AG08396 (cell line): ENCODE measurements at places on chromosomes 2 and 18.
A peak's percentile ranks its signal among the peaks of the same experiment; 100 is the strongest.

- no peak for DNase-seq
Observed at GRCh38 chr18:4399929-4400328, 55.2 kb downstream of the DLGAP1 start.

DNA sequence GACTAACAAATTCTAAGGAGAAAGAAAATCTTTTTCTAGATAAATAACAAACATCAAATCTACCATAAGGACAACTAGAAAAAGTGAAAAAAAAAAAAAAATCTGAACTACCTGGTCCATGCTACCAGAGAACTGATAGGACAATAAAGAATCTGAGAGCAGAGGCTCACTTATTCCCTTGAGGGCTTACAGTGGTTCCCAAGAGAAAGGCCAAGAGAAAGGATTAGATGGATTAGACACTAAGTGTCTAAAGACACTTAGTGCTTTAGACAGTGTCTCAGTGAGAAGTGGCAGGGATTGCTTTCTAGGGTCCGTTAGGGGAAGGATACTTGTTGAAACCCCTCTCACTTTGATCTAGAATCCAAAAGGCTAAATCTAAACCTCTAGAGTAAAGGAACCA is 78.2 kb downstream of the COA5 start:
- no peak for DNase-seq

DNA sequence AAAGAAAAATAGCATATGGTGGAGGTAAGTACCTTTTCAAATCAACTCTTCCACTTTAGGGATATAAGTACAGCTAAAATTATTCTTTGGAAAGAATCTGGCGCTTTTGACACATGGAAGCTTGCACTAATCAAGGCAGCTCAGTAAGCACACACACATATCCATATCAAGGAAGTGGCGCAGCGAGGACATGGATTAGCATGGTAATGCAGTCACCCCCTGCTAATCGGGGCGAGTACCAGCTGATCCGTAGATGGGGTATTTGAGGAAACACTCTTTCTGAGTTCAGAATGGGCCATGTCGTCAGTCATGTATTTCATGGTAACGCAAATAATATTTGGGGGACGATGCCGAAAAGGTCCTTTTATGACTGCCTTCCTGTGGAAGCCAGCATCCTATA is 245.3 kb downstream of the GBX2 start:
- no peak for DNase-seq

GRCh38 chr18:13597068-13597467 is 129.3 kb downstream of the FAM210A start:
- no peak for DNase-seq

- peak; percentile 5 for DNase-seq
Observed at GRCh38 chr2:174873471-174873870, 109.2 kb upstream of the CHRNA1 start.

- DNase-seq, result no peak
Observed at GRCh38 chr2:170949415-170949814, 20.4 kb downstream of the GORASP2 start.

GRCh38 chr2:44120428-44120827 is 48.2 kb upstream of the PPM1B start:
- DNase-seq, result peak; percentile 66

DNA sequence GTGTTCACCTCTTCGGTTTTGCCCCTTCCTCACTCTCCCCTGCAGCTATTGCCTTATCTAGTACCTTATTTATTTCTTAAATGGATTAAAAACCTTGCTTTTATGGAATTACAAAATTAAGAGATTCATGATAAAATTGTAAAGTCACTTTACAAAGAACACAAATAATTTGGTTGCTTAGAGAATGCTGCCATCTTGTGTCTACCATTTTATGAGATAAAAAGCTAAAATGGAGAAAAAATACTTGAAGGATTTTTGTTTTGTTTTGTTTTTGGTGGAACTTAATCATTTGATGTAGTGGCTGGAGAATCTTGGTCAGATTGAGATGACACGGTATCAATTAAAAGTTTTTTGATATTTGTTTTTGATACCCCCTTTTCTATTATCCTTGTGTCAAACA is 69.6 kb downstream of the R3HDM1 start:
- DNase-seq, result no peak

- no peak for DNase-seq
Observed at GRCh38 chr2:159658881-159659873, 42.8 kb upstream of the BAZ2B start.

DNA sequence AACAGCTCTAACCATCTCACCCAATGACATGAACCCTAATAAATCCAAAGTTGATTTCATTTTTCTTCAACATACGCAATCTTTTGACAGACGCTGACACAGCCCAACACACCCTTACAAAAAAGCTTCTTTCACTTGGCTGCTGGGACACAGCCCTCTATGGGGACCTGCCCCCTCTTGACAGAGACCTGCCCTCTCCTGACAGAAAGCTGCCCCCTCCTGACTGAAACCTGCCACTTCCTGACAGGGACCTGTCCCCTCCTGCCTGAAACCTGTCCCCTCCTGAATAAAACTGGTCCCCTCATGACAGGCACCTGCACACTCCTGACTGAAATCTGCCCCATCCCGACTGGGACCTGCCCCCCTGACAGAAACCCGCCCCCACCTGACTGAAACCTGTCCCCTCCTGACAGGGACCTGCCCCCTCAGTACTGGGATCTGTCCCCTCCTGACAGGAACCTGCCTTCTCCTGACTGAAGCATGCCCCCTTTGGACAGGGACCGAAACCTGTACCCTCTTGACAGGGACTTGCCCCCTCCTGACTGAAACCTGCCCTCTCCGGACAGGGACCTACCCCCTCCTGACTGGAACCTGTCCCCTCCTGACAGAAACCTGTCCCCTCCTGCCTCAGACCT is 87.9 kb downstream of the PXDN start:
- DNase-seq, result no peak

GRCh38 chr2:127398239-127398590 is 10.4 kb upstream of the MAP3K2 start:
- peak; percentile 94 for DNase-seq

GRCh38 chr2:137155356-137156104 is 390.2 kb downstream of the THSD7B start:
- DNase-seq, result no peak

- no peak for DNase-seq
Observed at GRCh38 chr2:178629463-178629862, 149.2 kb downstream of the PLEKHA3 start.

GRCh38 chr2:66443979-66444861 is 9.3 kb downstream of the MEIS1 start:
- peak; percentile 37 for DNase-seq

GRCh38 chr2:105919191-105919811 is 174.6 kb downstream of the NCK2 start:
- no peak for DNase-seq

- DNase-seq, result no peak
Observed at GRCh38 chr2:154577390-154577789, 121.1 kb upstream of the KCNJ3 start.

DNA sequence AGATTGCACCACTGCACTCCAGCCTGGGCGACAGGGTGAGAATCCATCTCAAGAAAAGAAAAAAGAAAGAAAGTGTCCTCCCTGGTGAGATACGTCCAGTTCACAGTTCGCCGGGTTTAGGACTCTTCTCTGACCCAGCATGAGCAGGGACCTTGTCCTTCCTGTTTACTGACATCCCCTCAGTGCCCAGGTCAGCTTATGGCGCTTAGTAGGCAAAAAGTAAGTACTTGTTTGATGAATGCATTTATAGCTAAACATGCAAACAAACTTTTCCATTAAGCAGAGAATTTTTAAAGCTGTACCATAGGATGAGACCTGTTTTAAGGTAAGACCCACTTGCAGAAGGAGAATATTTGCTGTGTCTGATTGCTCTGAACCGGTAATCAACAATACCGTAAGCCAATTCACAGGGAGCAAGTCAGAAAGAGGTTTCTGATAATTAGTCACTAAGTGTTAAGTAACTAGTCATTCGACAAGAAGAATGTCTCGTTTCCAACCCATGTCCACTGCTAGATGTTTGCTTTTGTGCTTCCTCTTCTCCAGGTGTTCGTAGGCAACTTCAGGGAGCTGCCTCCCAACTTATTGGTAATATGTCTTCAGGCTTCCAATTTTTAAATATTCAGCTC is 40.0 kb downstream of the MOGAT1 start:
- no peak for DNase-seq

GRCh38 chr2:69779258-69780001 is 37.5 kb downstream of the ANXA4 start:
- no peak for DNase-seq

DNA sequence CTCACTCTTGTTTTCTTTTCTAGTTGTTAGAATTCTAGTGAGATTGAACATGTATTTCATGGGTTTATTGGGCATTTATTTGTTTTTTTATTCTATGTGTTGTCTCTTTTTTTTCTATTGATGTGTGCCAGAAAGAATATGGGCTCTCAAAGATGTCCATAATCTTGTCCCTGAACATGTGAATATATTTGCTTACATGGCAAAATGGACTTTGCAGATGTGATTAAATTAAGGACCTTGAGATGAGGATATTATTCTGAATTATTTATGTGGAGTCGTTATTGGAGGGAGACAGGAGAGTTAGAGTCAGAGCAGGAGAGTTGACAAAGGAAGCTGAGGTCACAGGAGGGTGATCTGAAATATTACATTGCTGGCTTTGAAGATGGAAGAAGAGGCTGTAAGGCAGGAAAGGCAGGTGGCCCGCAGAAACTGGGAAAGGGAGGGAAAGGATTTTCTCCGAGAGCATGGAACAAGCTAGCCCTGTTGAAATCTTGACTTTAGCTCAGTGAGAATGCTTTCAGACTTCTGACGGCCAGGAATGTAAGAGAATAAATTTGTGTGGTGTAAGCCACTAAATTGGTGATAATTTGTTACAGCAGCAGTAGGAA is 82.8 kb downstream of the NABP1 start:
- DNase-seq, result no peak

DNA sequence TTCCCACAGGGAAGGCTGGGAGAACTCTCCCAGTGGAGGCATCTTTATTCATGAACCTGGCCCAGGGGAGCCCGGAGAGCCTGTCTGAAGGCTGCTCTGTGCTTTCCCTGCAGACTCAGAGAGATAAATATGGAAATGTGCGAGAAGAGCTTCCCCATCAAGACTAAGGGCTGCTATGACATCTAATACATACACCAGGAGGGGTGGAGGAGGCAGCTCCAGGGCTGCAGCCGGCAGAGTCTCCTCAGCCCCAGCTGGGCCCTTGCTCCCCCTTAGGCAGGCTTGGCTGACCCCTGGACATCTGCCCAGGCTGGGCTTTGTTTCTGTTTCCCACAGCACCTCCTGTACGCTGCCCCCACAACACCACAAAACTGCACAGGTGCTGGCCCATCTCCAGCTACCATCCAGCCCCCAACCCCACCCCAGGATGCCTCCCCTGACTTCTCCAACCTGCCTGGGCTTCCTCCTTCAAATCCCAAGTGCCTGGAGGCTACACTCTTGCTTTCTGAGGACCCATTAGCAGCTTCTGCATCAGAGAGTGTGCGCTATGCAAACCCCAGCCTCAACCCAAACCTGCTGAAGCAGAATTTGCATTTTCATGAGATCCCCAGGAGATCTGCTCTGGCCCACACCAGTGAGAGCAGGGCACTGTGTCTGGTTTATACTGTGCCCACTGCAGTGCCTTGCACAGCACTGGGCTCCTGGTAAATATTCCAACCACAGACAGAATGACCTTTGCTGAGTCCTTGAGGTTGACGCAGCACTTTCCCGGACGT is 96.8 kb downstream of the VSNL1 start:
- DNase-seq, result no peak

- peak; percentile 49 for DNase-seq
Observed at GRCh38 chr2:150167711-150168110, 319.8 kb downstream of the RND3 start.

- DNase-seq, result no peak
Observed at GRCh38 chr2:134193006-134193405, 60.9 kb upstream of the MGAT5 start.

GRCh38 chr18:51437280-51438271 is 240.1 kb upstream of the MEX3C start:
- DNase-seq, result no peak

DNA sequence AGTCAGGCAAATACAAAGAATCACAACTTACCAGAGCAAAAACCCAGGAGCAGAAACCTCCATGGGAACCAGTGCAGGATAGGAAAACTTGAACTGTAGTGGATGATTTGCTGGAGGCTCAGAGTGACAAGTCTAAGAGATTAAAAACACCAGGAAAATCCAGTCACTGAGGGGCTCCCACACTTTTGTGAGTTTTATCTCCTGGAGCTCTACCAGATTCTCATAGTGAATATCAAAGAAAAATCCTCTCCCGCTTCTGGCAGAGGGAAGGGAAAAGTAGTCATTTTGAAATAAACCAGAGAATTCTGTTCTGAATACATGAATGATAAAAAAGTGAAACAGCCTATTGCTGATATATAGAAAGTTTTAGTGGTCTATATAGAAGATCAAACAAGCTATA is 23.1 kb downstream of the NABP1 start:
- DNase-seq, result no peak

- DNase-seq, result no peak
Observed at GRCh38 chr2:210895132-210895531, 338.7 kb downstream of the CPS1 start.

- DNase-seq, result no peak
Observed at GRCh38 chr2:55882954-55883353, 40.6 kb downstream of the EFEMP1 start.

DNA sequence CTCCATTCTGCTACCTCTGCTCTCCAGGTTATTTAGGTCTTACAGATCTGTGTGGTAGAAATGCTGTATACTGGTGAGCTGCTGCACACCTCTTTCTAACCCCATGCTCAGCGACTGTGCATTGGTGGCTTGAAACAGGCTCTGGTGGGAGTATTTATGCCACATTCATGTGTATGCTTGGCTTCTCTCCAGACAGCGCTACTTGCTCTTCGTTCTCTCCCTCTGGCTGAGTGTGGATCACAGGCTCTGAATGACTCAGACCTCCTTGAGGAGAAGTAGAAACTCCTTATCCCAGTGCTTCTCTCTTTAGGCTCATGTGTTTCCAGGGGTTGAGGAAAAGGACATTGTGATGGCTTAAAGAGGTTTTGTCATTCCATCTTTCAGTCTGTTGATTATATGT is 54.9 kb downstream of the FHOD3 start:
- DNase-seq, result peak; percentile 53

GRCh38 chr2:105397025-105397722 is 1.7 kb downstream of the FHL2 start:
- no peak for DNase-seq

DNA sequence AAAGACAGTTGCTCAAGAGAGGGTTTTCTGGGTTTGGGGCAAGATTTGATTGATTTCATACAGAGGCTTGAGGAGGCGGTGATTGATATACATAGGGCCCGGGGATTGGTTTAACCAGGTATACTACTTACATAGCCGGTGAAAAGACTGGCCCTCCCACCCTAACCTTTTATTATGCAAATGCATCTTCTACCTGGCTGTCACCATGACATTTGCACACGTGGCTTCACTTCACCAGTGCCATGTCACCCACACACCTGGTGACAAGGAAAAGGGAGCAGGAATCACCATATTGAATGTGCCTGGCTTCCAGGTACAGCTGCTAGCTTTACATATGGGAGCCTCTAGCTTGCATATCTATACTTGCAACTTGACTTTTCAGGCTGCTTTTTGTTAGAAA is 9.7 kb downstream of the ERMN start:
- no peak for DNase-seq

- DNase-seq, result no peak
Observed at GRCh38 chr2:72159211-72159993, 11.7 kb upstream of the CYP26B1 start.

- DNase-seq, result no peak
Observed at GRCh38 chr2:214995926-214996670, 142.3 kb downstream of the ABCA12 start.
